ENCODE measurements at places on chromosomes 13 and 19.

GRCh38 chr13:21348488-21349120, 110.5 kb downstream of the ZDHHC20 start:
- no peak for DNase-seq

DNA sequence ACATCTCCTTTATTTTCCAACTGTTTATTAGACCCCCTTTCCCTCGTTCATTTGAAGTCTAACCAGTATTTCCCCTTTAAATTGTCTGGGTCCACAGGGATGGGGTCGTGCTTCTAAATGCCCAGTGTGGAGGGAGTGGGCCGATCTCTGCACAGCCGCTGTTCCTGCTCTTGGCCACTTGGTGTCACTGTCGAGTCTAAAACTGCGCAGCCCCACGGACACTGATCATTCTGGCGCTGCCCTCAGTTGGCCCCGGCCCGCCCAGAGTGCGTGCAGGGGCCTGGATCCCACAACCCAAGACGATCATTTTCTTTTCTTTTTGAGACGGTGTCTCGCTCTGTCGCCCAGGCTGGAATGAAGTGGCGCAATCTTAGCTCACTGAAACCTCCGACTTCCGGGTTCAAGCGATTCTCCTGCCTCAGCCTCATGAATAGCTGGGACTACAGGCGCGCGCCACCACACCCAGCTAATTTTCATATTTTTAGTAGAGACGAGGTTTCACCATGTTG, 12.0 kb downstream of the WDR88 start:
- DNase-seq, result peak; percentile 17

- DNase-seq, result peak; percentile 62
Observed at GRCh38 chr19:49497047-49497788, 984 bp downstream of the RPS11 start.

GRCh38 chr13:91375116-91375729, 23.2 kb upstream of the GPC5 start:
- no peak for DNase-seq

DNA sequence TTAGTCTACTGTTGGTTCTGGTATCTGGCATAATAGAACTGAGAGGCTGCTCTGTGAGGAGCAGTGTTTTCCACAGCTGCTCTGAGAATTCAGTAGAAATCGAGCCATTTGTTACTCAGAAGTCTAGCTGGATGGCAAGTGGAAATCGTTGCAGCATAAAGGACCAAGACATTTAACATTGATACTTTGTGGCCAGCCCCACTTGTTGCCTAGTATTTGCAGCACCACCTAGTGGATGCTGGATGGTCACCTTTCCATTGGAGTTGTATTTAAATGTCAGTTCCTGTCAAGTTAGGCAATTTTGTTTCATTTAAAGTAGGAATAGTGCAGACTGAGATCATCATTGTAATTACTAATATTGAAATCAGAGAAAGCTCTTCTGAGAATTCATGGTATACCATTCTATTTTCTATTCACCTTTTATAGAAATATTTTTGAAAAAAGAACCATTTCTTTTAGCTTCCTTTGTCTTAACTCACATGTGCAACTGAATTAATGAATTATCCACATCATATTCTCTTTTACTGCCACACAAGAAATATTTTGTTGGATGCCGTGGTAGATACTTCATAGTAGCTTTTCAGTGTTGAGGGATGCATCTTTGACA, 64.6 kb downstream of the PDS5B start:
- peak; percentile 25 for DNase-seq

GRCh38 chr13:89550938-89551337, 1796.5 kb upstream of the MIR17HG start:
- DNase-seq, result no peak

- DNase-seq, result no peak
Observed at GRCh38 chr19:17468302-17469091, 1.8 kb upstream of the SLC27A1 start.

DNA sequence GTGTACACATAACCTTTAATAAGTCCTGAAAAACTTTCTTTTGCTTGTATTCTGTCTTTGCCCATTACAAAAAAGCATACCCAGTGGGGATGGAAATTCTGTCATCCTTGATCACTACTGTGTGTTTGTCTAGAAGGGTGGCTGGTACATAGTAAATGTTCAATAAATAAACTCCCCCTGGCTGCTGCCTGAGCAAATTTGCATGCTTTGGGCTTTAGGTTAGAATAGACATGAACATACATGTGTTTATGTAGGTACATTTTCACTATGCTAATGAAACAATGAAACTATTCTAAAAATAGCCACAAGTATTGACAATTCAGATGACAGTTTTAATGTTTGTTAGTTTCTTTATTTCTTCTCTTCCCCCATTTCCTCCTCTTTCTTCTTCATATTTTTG, 36.1 kb downstream of the TNFSF13B start:
- DNase-seq, result no peak

DNA sequence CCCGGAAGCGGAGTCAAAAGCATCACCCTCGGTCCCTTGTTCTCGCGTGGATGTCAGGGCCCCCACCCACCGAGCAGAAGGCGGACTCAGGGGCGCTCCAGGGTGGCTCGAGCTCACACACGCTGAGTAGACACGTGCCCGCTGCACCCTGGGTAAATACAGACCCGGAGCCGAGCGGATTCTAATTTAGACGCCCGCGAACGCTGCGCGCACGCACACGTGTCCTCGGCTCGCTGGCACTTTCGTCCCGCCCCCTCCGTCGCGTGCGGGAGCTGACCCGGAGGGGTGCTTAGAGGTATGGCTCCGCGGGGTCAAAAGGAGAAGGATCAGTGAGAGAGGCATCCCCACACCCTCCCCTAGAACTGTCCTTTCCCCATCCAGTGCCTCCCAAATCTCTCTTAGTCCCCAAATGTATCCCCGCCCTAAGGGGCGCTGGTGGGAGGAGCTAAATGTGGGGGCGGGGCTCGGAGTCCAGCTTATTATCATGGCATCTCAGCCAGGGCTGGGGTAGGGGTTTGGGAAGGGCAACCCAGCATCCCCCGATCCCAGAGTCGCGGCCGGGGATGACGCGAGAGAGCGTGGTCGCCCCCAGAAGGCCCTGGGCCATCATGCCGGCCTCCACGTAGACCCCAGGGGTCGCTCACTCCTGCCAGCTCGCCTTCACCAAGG, 451 bp upstream of the ICAM5 start:
- peak; percentile 27 for DNase-seq

- DNase-seq, result peak; percentile 57
Observed at GRCh38 chr19:49983645-49984229, 22.8 kb upstream of the SIGLEC11 start.

DNA sequence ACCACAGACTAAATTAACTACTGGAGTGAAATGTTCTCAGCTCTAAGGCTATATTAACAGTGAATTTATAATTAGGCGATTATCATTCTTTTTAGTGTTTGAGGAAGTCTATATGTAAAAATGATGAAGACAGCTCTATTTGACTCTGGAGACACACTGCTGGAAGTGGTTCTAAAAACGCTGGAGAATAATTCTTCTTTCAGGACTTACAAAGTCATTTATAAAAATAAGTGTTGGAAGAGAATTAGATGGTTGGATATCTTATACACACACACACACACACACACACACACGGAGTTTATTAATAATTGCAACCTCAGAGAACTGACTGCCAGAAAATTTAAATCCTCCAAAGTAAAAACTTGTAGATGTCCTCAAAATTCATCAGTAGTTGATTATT, 1171.3 kb downstream of the EFNB2 start:
- DNase-seq, result no peak

All from activated CD4-positive, CD25-positive, alpha-beta regulatory T cell treated with anti-CD3 and anti-CD28 coated beads, Interleukin-2, amount 50 U/mL, for 16 hours (primary cell).